ENCODE measurements at places on chromosomes 5 and 9. TPM values are rescaled to one million over a fixed set of nuclear protein-coding genes. Genes with fewer than 3 reads are reported as not detected.

Gene PCDHGB1
- total RNA-seq: 1.4 TPM

Gene LIX1
- not detected for total RNA-seq

Gene ACOT12
- not detected for total RNA-seq

Gene LCN12
- total RNA-seq: not detected

Gene MEIKIN
- total RNA-seq: not detected

Gene UBTD2
- total RNA-seq: 25.7 TPM

Gene ZNF454
- total RNA-seq: 1.0 TPM

Gene NPR3
- total RNA-seq: 0.65 TPM

Gene IPO11
- total RNA-seq: 131 TPM

Gene BSPRY
- total RNA-seq: not detected

Gene KIF12
- total RNA-seq: 0.14 TPM

Gene GLRA1
- total RNA-seq: not detected

Gene NRARP
- total RNA-seq: 82.2 TPM

Gene ERP44
- 9.4 TPM for total RNA-seq

Gene CXXC5
- total RNA-seq: 36.1 TPM

Gene CDHR2
- total RNA-seq: under 0.01 TPM

Gene FOXD4
- total RNA-seq: 0.17 TPM

Gene CD72
- total RNA-seq: not detected

Gene PDLIM4
- 31.0 TPM for total RNA-seq

Gene CDC20B
- total RNA-seq: not detected

Gene PCDHB12
- 0.68 TPM for total RNA-seq

Gene TMEM252
- not detected for total RNA-seq

Gene CCL27
- total RNA-seq: not detected

Gene CATSPER3
- total RNA-seq: not detected

Gene CCL19
- total RNA-seq: not detected

Gene TEK
- total RNA-seq: 119 TPM

Gene DMRTA1
- 0.05 TPM for total RNA-seq

Gene OTP
- total RNA-seq: not detected

Gene BARHL1
- total RNA-seq: not detected

Gene IL5
- total RNA-seq: not detected

Gene NPR2
- total RNA-seq: 10.8 TPM

Gene PCDHGA12
- total RNA-seq: 4.1 TPM

Gene NAIP
- 3.2 TPM for total RNA-seq

Gene AMACR
- total RNA-seq: 21.7 TPM

Gene TSSK1B
- not detected for total RNA-seq

Gene LECT2
- total RNA-seq: not detected

Gene ALDH1B1
- 12.1 TPM for total RNA-seq

Gene PRUNE2
- total RNA-seq: 7.8 TPM

Gene TRIP13
- total RNA-seq: 39.6 TPM

Gene UGCG
- 112 TPM for total RNA-seq

Gene TAS2R1
- not detected for total RNA-seq

Gene IFNA2
- total RNA-seq: not detected

Gene IFNB1
- total RNA-seq: not detected

Gene SLC34A1
- total RNA-seq: not detected

Gene ORM2
- not detected for total RNA-seq

Gene QSOX2
- total RNA-seq: 20.1 TPM

Gene TLE1
- total RNA-seq: 92.7 TPM

Gene FOXI1
- total RNA-seq: not detected

Gene C9orf153
- total RNA-seq: 0.14 TPM
